NCI-H2029 treated with DMSO at 0.1 percent for 48 hours (cell line): ENCODE measurements at places on chromosomes 7 and 10.

- no peak for DNase-seq
Observed at GRCh38 chr7:7257899-7258692, 75.8 kb downstream of the C1GALT1 start.

DNA sequence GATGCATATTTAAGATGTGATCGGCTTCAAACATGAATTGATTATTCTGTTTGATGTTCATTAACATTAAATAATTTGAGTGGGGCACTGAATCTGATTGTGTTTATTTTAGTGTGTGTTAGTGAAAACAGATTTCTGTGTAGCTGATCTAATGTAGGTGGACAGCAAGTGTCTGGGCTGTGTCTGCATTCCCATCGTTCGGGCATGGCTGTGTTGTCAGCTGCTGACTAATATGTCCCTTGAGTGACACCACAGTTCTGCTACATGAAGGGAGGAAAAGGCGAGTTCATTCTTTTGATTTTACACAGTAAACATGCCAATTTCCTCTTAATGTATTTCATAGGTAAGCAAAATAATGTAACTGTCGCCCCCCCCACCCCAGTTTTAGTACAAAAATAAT lies 203.0 kb downstream of the CNTNAP2 start:
- no peak for DNase-seq

DNA sequence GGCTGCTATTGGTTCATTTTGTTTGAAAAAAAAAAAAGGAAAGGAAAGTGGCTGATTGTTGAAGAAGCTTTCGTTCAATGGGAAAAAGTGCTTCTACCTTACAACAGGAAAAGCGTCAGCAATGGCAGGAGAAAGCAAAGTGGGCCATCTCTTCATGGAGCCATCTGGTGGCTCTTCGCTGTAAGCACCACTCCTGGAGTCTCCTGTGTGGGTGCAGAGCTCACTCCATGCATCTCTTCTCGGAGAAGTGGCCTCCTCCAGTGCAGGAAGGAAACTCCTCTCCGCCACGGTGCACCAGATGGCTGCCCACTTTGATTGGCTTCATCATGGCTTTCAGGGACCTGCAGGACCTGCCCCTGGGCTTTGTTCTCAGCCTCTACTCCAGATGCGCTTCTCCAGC lies 250.9 kb downstream of the PTEN start:
- DNase-seq = no peak

DNA sequence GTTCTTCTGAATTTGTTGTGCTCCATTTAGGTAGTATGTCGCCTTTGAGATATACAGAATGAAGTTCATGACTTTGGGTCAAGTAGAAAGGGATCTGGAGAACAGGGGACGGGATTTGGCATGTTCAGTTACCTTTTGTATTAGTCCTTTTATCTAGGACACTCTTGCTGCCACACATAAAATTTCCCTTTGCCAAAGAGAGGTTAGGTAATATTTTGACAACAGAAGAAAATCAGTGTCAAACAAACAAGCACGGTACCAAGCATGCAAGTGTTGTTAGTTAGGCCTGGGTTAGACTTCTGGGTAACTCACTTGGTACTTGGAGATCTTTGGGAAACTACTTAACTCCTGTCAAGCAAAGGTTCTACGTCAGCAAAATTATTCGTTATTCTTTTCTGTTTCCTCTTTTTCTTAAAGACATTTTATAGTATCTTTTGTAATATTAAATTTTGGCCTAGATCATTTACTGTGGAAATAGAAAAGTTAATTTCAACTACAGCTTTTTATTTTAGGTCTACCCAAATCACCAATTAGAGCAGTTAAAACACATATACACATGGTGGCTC lies 116.7 kb downstream of the PLXDC2 start:
- no peak for DNase-seq

DNA sequence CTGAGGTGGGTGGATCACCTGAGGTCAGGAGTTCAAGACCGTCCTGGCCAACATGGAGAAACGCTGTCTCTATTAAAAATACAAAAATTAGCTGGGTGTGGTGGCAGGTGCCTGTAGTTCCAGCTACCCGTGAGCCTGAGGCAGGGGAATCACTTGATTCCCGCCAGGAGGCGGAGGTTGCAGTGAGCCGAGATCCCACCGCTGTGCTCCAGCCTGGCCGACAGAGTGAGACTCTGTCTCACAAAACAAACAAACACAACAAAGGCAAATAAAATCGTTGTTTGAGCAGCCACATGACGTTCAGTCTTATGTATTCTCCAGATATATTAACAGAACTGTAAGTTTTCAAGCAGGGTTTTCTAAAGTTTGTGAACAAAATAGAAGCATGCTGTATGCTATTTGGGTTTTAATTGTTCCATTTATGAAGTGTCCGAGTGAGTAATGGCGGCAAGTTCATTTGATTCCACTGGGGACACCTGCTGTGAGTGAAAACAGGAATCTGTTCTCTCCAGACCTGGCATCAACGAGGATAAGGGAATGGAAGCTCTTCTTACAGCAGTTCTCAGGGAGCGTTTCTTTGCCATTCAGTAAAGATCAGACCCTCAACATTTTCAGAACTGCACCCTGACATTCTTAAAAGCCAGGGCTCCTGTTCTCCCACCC lies 122.5 kb upstream of the PITRM1 start:
- DNase-seq = no peak

GRCh38 chr7:105766421-105767073 lies 109.9 kb downstream of the ATXN7L1 start:
- DNase-seq = no peak
